ENCODE measurements at places on chromosomes 1 and 21.

DNA sequence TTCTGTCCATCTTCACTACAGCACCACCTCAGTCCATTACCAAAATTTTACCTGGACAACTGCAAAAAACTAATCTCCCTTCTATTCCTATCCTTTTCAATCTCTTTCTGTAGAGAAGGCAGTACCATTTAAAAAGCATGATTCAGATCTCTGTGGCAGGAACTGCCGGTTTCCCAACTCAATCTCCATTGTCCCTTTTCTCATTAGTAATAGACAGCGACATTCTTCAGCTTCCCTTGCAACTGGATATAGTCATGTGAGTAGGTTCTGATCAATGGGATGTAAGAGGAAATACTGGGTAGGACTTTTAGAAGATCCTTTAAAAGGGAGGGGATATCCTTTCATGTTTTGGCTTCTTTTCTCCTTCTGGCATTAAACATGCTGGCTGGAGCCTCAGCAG lies 74.9 kb downstream of the ADCY10 start:
- no peak for DNase-seq

DNA sequence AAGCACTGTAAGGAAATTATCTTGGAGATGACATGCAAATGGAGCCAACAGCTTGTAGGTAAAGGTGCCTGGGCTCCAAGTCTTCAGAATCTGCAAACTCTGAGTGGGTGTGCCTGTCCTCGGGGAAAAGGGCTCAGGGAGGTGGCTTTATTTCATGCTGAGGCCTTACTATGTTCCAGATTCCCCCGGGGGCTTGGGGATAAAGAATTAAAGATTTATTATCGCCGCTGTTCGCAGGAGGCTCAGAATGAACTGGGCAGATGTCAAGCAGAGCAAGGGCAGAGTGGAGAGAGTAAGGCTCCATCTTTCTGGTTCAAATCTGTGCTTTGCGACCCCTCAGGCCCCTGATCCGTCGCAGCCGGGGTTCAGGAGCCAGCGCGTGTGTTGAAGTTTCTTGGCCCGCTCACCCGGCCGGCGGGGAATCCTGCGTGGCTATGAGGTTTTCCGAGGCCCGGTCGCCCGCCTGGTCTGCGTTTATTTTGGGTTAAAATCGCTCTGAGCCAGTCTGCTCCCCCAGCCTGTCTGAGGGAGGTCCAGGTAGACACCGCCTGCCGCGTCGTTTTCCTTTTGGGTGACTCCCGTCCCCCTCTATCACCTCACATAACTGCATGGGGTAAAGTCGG lies 19.5 kb downstream of the RHOU start:
- DNase-seq: no peak

GRCh38 chr1:81660286-81660685 lies 140.4 kb upstream of the ADGRL2 start:
- no peak for DNase-seq

GRCh38 chr1:158283965-158284364 lies 5.8 kb upstream of the CD1C start:
- no peak for DNase-seq

DNA sequence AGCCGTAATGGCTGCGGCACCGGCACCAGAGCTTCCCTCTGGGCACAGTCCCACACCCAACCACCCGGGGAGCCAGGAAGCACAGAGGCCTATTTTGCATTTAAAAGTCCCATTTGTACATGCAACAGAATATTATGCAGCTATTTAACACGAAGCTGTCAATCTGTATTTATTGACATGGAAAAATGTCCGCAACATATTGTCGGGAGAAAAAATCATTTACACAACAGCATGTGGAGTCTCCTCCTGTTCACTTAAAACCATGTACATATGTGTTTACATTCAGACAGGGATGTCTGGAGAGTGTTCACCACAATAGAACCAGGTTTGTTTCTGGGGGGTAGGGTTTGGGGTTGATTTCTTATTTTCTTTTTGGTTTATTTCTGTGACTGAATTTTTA lies 63.4 kb upstream of the GRIK3 start:
- no peak for DNase-seq

Measured in NCI-H524 treated with DMSO at 0.1 percent for 48 hours (cell line).